ENCODE measurements at places on chromosomes 12 and 14. TPM values are rescaled to one million over a fixed set of nuclear protein-coding genes. Genes with fewer than 3 reads are reported as not detected.

GRCh38 chr14:106442857-106443256, 916.5 kb downstream of the TMEM121 start:
- no peaks in the 10 kb centered on the region for H3K4me1 ChIP-seq
- peaks cover 2% of the 10 kb centered on the region for H3K36me3 ChIP-seq
- H3K4me3 ChIP-seq, result no peak overlapping the region
- no peak for DNase-seq
- H3K27ac ChIP-seq, result no peak overlapping the region

GRCh38 chr14:23531391-23531790, 20.2 kb downstream of the ZFHX2 start:
- H3K27ac ChIP-seq, result no peak overlapping the region
- H3K4me1 ChIP-seq, result no peaks in the 10 kb centered on the region
- no peak overlapping the region for H3K4me3 ChIP-seq
- no peak for DNase-seq

GRCh38 chr12:3081886-3082285, 4.7 kb downstream of the TSPAN9 start:
- no peak for DNase-seq
- no peak overlapping the region for H3K4me3 ChIP-seq
- peaks cover 30% of the 10 kb centered on the region for H3K36me3 ChIP-seq
- H3K27me3 ChIP-seq, result no peaks in the 10 kb centered on the region

The CLEC6A gene
- not detected for total RNA-seq

The BRI3BP gene
- total RNA-seq, result 4.9 TPM

All from osteocyte (in vitro differentiated cells).